Kidney glomerular epithelial cell (primary cell): ENCODE measurements at places on chromosomes 1 and 21.

DNA sequence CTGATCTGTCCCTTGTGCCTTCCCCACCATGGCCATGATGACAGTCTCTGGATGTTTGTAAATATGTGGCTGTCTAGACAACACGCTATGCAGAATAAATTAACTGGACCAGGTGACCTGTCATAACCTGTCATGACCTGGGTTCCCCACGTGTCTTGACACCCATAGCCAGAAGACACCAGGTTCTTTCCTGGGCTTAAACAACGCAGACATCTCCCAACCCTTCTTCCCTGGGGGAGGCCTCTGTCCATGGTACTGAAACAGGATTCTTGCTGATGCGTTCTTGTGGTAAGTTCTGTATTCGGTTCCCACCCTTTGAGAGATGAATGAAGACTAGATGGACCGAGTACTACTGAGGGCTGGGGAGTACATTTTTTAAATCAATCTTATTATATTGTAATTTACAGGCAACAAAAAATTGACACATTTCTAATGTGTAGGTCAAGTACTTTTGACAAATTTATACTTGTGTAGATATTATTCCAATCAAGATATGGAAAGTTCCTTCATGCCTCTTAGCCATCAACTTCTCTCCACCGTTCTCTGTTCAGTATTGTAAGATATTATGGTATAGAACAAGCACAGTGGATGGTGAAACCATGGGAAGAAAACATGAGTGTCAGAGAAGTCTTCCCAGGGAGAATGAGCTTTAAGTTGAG is 738.8 kb downstream of the PTPRU start:
- peak; percentile 42 for DNase-seq

- no peak for DNase-seq
Observed at GRCh38 chr1:47574451-47575165, 136.8 kb downstream of the FOXD2 start.

DNA sequence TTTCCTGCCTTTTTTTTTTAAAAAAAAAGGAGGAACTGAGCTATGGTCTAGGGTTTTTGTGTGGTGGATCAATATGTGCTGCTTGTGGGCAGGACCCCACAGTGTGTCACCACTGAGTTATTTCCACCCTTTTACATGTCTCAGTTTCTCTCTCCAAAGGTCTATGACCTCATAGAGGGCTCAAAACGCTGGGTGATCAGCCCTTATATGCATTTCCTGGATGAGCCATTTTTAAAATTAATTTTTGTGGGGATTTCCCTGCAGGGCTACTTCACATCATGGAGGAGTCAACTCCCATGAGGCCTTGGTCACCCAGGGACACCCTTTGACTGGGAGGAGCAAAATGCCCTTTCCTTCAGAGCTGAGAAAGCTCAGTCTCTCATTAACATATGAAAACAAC is 20.7 kb upstream of the HAO2 start:
- no peak for DNase-seq

DNA sequence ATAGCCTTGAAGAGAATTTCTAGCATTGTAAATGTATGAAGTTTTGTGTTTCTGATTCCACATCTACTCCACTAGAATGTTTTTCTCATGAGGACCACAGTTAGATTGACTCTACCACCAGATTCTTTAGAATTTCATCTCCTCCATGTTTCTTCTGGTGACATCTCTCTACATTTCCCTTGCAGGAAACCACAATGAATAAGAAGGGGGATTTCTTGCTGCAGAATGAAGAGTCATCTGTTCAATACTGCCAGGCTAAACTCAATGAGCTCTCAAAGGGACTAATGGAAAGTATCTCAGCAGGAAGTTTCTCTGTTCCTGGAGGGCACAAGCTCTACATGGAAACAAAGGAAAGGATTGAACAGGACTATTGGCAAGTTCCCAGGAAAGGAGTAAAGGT is 18.6 kb downstream of the GBP6 start:
- DNase-seq: no peak

- peak; percentile 60 for DNase-seq
Observed at GRCh38 chr1:218345673-218346390, 696 bp downstream of the TGFB2 start.

GRCh38 chr1:243734308-243734695 is 115.7 kb downstream of the AKT3 start:
- DNase-seq: no peak

- no peak for DNase-seq
Observed at GRCh38 chr1:151510020-151510405, 1.2 kb upstream of the CGN start.

DNA sequence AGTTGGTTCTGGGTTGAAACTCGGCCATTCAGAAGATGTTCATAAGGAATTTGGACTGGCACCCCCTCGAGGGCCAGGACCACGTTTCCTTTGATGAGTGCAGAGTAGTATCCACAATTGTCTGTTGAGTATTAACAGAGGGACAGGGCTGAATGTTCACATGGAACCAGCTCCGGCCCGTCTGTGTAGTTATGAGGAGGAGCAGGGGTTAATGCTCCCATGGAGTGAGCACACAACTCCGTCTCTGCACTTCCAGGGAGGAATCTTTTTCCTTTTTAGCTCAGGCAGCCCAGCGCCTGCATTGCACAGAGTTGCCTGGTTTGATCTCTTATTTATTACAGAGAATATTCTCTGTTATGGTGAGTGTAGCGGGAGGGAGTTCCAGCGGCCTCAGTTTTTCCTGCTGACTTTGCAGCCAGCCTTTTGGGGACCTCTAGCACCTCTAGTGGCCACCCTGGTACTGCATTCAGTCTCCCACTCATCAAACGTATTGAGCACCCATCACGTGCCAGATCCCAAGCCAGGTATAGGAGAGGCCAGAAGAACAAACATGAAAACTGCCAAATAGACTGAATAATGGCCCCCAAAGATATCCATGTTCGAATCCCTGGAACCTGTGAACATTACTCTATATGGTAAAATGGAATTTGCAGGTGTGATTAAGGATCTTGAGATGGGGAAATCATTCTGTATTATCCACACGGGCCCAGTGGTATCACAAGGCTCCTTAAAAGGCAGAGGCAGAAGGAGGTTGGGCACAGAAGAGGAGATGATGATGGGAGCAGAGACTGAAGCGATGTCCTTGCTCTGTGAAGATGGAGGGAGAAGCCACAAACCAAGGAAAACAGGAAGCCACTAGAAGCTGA is 167.7 kb upstream of the CSF3R start:
- peak; percentile 55 for DNase-seq

- no peak for DNase-seq
Observed at GRCh38 chr1:227317011-227317451, 1.3 kb downstream of the CDC42BPA start.
